DND-41 (cell line): ENCODE measurements at places on chromosomes 11 and 22.

- no peak for DNase-seq
Observed at GRCh38 chr11:91156041-91156440, 933.2 kb upstream of the CHORDC1 start.

GRCh38 chr22:25281675-25282345 lies 62.4 kb downstream of the CRYBB2 start:
- DNase-seq: no peak

- no peak for DNase-seq
Observed at GRCh38 chr22:30892731-30893221, 75.8 kb downstream of the MORC2 start.

GRCh38 chr22:47337161-47337621 lies 574.7 kb downstream of the TBC1D22A start:
- DNase-seq: no peak
